ENCODE measurements at places on chromosomes 1 and 21.

DNA sequence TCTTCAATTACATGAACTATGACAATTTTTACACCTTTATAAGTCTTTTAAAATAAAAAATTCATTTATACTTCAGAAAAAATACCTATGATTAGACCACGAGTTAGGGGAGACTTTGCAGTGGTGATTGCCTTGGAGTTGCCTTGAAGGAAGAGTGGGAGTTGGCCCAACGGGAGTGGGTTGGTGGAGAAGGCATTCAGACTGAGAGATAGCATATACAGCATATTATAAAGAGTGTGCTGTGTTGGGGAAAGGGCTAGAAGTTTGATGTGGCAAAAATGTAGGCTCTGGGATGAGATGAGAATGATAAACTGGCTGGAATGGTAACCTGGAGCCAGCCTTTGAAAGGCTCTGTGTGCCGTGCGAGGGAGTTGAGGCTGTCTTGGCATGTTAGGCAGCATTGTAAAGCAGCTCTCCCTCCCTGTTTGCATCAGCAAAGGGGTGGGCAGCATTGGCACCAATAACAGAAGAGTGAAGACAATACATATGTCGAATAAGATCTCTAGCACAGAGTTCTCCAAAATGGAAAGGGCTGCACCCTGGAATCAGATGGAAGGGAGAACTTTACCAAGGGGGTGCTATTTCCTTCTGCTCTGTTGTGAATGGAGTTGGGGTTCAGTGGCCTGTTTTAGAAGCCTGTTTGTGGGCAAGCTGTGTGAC, 24.4 kb downstream of the MPZL1 start:
- no peak for DNase-seq

DNA sequence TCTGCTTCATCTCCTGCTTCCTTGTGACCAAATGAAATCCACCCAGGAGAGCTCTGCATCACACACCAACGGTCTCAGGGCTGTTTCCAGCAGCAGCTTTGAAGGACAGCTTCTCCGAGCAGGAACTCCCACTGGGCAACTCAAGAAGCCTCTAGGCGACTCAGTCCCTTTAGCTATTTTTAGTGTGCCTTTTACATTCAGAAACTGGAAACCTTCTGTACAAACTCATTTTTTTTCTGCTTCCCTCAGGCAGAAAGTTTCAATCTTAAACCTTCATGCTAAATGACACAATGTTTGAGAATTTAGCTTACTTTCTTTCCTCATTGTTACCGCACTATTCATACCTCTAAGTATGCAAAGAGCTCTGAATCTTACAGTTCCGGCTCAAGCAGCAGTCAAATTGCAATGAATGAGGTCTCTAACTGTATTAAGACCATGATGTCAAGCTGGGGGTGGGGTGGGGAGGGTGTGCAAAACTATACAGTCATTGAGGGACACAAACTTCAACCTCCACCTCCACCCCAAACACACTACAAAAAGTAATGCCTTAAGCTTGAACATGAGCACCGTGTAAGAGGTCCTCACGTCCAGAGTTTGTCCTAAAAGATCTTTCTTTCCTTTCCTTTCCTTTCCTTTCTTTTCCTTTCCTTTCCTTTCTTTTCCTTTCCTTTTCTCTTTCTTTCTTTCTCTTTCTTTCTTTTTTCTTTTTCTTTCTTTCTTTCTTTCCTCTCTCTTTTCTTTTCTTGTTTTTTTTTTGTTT, 16.4 kb upstream of the TARBP1 start:
- DNase-seq, result no peak

GRCh38 chr1:227654431-227654830, 80.7 kb downstream of the JMJD4 start:
- no peak for DNase-seq

- peak; percentile 67 for DNase-seq
These were observed 54.3 kb upstream of the TRAPPC10 start for GRCh38 chr21:43957611-43958362.

DNA sequence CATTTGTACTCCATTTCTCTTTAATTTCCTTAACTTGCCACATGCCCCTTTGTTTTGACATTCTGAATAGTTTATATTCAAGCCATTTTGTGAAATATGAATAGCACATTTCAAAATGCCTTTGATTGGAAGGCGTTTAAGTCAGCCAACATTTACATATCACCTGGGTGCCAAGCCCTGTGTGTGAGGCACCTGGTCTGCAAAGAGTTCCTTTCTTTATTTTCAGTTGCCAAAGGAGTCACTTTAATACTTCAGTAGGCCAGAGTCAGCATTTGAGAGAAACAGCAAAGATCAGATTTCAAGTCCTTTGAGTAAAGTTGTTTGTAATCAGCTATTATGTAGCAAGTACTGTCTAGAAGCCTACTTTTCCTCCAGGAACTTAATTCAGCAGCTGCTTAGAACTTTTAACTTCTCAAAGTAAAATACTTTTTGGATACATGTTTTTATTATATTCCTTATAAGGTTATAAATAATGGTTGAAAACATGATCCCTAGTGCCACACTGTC, 70.8 kb downstream of the DTL start:
- no peak for DNase-seq

- DNase-seq, result no peak
These were observed 10.8 kb downstream of the PIGP start for GRCh38 chr21:37061926-37062592.

- DNase-seq, result peak; percentile 13
These were observed 1.0 kb upstream of the HP1BP3 start for GRCh38 chr1:20787840-20788795.

DNA sequence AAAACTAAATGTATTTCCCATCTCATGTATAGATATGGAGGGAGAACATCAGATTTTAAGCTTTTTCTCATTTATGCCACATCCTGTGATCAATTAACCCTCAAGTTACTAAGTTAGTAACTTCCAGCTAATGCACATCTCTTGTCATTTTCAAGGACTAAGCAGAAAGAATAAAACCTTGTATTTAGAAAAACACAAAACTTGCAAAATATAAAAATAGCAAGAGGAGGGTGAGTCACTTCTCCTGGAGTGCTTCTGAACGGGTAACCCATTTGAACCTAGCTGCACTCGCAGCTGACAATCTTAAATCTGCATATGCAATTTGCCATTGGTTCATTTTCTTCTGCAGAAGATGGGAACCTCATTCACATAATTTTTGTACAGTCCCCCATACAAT, 500.5 kb downstream of the SETD4 start:
- no peak for DNase-seq

- no peak for DNase-seq
These were observed 38.6 kb downstream of the FMO4 start for GRCh38 chr1:171352554-171352953.

- DNase-seq, result no peak
These were observed 59.8 kb downstream of the NGF start for GRCh38 chr1:115278211-115278610.

DNA sequence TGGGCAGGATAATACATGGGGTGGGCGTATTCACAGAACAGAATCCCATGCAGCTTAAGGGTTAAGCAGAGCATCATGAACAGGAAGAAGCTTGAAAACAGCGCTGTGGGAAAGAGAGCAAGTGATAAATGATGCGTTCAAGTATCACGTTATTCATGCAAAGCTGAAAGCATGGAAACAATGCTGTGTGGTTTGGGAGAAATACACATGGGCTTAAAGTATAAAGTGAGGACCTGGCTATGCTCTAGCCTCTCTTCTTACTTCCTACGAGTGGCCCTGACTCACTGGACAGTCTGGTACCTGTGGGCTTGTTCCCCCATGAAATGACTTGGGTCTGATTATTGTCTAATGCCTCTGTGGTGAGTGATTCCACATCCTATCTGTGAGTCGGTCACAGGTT, 25.7 kb downstream of the TMPRSS2 start:
- no peak for DNase-seq

DNA sequence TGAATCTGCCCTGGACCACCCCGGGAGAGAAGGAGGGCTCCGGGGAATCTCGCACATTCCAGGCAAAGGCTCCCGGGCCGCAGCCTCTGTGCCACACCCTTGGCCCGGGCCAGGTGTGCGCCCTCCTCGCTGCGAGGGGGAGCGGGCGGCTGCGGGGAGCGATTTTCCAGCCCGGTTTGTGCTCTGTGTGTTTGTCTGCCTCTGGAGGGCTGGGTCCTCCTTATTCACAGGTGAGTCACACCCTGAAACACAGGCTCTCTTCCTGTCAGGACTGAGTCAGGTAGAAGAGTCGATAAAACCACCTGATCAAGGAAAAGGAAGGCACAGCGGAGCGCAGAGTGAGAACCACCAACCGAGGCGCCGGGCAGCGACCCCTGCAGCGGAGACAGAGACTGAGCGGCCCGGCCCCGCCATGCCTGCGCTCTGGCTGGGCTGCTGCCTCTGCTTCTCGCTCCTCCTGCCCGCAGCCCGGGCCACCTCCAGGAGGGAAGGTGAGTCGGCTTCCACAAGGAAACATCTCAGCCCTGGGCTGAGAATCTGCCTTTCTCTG, at the start of gene LAMC2:
TSS of gene LAMC2 (plus strand) at position 324 of the 550 bp plus-strand sequence. CDS start at position 413, 89 bp downstream.
- DNase-seq, result peak; percentile 49

GRCh38 chr1:18820791-18821641, 38.4 kb downstream of the TAS1R2 start:
- DNase-seq, result peak; percentile 40

- no peak for DNase-seq
These were observed 137.4 kb downstream of the SYT2 start for GRCh38 chr1:202572867-202573266.

DNA sequence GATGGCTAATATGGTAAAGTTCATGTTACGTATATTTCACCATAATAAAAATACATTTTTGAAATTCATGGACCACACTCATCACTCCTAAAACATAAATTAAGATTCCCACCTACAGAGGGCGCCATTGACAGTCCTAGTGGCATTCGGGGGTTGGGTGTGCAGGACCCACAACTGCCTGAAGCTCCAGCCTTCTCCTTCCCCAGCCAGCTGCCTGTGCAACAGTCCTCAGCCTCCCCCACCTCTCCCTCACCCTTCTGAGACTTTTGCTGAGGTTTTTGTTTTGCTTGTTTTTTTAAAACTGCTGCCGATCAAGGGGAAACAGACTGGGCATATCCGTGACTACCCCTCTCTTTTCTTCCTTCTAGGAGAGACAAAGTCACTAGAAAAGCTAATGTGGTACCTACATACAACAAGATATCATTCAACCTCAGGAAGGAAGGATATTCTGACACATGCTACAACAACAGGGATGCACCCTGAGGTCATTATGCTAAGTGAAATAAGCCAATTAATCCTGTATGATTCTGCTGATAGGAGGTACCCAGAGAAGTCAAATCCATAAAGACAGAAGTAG, 9.2 kb upstream of the EVA1C start:
- peak; percentile 29 for DNase-seq

GRCh38 chr1:204275695-204276370, 62.0 kb upstream of the GOLT1A start:
- no peak for DNase-seq

- DNase-seq, result no peak
These were observed 178.8 kb upstream of the ARHGEF16 start for GRCh38 chr1:3275471-3276340.

DNA sequence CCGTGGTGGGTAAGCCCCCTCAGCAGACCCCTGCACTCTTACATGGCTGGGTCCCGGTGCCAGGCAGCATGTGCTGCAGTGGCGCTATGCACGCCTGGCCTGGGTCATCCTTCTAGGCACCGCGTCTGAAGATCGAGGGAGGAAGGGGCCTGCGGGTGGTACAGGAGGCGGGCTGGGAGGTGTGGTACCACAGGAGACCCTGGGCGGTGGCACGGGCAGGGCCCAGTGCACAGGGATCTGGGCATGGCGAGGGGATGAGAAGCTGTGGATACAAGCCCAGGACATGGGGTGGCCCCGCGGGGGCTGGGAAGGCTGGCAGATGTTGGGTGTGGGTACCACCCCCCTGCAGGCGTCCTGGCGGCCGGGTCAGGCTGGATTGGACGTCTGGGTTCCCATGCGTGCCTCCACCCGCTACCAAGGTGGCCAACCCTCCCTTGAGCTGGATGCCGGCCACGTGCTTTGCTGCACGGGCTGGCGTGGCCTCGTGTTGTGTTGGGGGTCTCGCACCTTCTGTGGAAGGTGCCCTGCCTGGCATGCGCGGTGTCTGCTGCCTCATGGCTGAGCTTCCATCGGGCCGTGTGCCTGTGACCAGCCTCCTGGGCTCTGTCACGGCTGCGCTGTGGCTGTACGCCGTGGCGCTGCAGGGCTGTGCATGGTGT, 19.7 kb downstream of the CFAP410 start:
- no peak for DNase-seq

- no peak for DNase-seq
These were observed 34.7 kb downstream of the PTPRU start for GRCh38 chr1:29270929-29271521.

GRCh38 chr1:221397141-221397540, 344.7 kb downstream of the DUSP10 start:
- DNase-seq, result no peak

DNA sequence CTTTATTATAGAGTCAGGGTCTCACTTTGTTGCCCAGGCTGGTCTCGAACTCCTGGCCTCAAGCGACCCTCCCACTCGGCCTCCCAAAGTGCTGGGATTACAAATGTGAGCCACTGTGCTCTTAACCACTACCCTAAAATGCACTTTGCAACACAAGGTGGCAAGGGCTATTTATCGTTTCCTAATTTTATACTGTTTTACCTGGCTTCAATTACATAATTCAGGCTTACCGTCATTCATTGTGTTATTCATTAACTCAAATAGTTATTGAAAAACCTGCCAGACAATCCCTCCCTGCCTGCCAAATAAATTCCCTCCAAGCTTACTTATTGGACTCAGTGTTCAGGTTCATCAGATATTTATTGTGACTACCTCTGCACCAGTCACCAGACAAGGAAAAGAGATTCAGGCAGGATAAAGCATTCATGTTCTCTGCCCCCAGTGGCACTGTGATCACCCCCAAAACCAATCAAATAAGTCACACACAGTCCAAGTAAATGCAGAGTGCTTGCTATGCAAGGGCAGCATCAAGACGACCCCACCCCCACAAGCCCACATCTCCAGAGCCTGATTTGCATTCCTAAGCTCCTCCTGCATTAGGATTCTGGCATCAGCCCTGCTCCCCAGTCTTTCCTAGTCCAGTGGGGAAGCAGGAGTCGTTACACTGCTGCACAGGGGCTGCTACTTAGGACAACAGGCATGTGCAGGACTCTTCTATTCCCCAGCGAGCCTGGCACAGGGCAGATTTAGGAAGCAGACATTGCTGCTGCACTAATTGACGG, 8.1 kb downstream of the PAQR7 start:
- no peak for DNase-seq

Measured in NCI-H2171 (cell line).